ENCODE measurements at places on chromosomes 16 and 17. TPM values are rescaled to one million over a fixed set of nuclear protein-coding genes. Genes with fewer than 3 reads are reported as not detected.
A peak's percentile ranks its signal among the peaks of the same experiment; 100 is the strongest.

Gene PLA2G10
- not detected for total RNA-seq

Gene AKAP10
- total RNA-seq: 31.8 TPM

Gene RASD1
- 79.9 TPM for total RNA-seq

Gene CDR2L
- 3.9 TPM for total RNA-seq

- peak; percentile 33 for DNase-seq
Observed at GRCh38 chr17:63929860-63930766, 2.0 kb downstream of the CD79B start.

GRCh38 chr17:60435244-60436167, 13.2 kb downstream of the CHCT1 start:
- DNase-seq: peak; percentile 96

GRCh38 chr17:65104541-65104940, 32.6 kb upstream of the RGS9 start:
- no peak for DNase-seq

- DNase-seq: no peak
Observed at GRCh38 chr16:65524997-65525396, 403.1 kb upstream of the CDH11 start.

DNA sequence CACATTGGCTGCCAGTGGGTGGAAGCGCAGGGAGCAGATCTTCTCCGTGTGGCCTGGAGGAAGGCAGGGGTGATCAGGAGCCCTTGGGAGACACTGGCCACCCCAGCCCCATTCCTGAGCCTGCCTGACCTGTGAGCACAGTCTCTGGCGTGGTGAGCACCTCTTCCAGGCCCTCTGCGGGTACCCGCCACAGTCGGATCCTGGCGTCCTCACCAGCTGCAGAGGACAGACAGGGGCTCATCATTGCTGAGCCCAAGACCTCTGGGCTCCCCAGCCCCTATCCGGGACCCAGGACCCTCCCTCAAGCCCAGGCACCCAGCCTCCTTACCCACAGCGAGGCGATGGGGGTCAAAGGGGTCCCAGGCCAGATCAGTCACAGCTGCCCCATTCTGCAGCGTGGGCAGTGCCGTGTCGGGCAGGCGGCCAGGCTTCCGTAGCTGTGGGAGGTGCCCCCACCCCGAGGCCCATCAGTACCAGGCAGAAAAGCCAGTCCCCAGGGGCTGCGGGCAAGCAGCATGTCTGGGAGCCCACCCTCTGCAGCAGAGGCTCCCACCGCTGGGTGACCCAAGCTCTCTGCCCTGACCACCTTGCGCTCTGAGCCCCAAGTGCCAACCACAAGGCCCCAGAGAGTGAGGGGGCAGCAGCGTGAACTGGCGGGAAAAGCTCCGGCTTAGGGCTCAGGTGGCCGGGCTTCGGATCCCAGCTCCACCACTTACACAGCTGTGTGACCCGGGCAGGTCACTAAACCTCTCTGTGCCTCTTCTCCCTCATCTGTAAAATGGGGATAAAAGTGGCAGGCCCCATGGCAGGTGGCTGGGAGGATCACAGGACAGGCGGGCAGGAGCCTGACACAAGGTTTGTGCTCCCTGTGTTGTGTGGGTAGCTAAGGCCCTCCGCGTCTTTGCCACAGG, 10.2 kb upstream of the PAM16 start:
- no peak for DNase-seq

DNA sequence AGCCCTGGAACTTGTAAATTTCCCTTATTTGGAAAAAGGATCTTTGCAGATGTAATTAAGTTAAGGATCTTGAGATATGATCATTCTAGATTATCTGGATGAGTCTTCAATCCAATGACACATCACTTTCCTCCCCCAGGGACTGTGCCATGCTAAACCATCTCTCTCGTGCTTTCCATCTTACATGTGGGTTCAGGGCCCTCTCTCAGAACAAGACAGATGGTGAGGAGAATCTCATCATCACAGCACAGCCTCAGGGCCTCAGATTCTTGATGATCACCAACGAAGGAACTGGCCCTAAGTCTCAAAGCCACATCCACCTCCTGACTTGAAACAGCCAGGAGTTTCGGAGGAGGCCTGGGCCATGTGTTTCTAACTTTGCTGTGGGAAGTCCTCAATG, 78.7 kb downstream of the LITAF start:
- no peak for DNase-seq

- no peak for DNase-seq
Observed at GRCh38 chr16:4746991-4747574, 12.7 kb downstream of the DNAAF8 start.

DNA sequence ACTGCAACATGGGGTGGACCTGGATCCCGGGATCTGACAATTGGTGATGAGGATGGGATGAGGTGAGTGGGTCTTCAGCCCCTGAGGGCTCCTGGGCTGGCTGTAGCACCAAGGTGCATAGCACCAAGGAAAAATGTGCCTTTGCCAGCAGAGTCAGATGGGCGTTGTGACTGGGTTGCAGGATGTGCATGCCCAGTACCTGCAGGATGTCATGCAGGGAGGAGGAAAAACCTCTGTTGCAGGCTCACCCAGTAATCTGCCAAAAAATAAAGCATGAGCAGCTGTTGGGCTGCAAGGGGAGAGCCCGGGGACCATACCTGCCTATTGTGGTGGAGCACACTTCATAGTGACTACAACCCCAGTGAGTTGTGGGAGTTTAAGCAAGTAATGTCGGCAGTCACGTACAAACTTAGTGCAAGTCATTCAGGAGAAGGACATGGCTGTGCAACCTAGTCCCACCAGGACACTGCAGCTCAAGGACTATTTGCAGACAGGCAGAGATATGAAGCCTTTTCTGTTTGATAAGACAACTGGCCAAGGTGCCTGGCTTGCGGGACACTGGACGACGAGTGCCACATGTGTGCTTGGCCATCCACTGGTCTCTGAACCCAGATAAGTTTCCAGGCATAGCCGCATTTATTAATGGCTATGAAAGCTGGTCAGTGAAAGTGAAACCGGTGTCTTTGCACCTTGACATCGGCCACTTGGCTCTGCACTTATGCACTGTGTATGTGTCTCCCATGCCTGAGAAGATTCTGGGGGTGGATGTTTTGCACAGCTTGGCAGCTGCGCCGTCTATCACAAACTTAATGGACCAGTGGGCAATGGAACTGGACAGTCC, 499.8 kb downstream of the KCNJ2 start:
- DNase-seq: no peak

DNA sequence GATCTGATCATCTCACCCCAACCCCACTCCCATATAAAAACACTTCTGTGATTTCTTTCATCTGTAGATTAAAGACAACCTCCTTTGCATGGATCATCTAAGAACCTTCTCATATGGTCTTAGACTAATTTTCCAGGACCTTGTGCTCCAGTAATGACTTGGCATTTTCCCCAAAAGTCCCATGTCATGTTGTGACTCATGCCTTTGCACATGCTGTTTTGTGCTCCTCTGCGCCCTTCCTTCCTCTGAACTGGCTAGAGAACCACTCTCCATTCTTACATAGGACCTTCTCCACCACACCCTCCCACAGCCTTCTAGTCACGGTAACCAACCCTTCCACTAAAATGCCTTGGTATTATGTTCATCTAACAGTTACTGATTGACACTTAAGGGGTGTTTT, 99.5 kb upstream of the AXIN2 start:
- DNase-seq: no peak

DNA sequence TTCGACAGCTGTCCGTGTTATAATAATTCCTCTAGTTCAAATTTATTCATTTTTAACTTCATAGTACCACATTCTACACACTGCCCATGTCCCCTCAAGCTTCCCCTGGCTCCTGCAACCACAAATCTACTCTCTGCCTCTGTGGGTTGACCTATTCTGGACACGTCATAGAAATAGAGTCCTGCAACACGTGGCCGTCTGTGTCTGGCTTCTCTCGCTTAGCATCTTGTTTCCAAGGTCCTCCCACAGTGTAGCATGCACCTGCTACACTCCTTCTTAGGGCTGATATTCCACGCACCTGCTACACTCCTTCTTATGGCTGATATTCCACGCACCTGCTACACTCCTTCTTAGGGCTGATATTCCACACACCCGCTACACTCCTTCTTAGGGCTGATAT, 16.5 kb downstream of the SCGB1C2 start:
- no peak for DNase-seq

DNA sequence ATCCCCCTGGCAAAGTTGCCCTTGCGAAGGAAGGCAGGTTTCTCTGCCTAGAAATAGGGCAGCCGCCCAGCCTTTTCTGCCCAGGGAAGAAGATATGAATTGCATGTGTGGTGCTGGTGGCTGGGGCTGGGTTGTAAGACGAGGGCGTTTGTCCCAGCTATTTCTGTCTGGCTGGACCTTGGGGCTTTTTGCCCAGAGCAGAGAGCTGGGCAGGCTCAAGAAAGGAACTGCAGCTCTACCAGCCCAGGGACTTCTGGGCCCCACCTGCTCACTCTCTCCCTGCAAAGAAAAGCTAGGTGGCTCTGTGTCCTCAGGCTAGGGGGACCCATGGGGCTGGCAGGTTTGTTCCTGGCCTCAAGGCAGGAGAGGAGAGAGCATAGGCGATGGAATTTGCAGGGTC, 586 bp downstream of the CACNG1 start:
- no peak for DNase-seq
